ENCODE measurements at places on chromosomes 7 and 10. TPM values are rescaled to one million over a fixed set of nuclear protein-coding genes. Genes with fewer than 3 reads are reported as not detected.

GNAT3 gene
- not detected for total RNA-seq

CEP55 gene
- 2.4 TPM for total RNA-seq

LOXL4 gene
- total RNA-seq, result not detected

ANXA7 gene
- 25.7 TPM for total RNA-seq

ENO4 gene
- 1.2 TPM for total RNA-seq

LAMTOR4 gene
- total RNA-seq, result 34.6 TPM

GPNMB gene
- 3.7 TPM for total RNA-seq

PCLO gene
- total RNA-seq, result 41.2 TPM

GSTO1 gene
- 39.9 TPM for total RNA-seq

DYDC2 gene
- total RNA-seq, result 2.4 TPM

CC2D2B gene
- total RNA-seq, result 1.2 TPM

SFTPA1 gene
- not detected for total RNA-seq

DIP2C gene
- 41.6 TPM for total RNA-seq
